ENCODE measurements at places on chromosomes 2 and 18.

DNA sequence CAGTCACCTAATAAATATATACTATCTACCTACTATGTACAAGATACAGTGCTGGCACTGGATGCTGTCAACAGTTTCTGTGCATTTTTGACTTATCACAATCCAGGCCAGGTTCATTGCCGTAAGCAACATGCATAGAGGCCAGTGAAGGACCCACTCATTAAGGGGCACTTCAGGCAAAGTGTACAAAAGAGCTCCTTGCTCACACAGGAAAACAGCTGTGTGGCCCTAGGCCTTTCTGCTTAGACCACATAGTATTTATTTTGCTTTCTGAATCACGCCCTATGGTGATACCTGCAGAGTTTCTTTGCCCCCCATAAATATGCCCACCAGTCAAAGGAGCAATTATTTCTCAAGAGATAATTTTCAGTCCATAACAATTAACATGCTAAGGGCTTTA is 39.6 kb upstream of the STAT4 start:
- no peak for DNase-seq

GRCh38 chr2:48530033-48530811 is at the start of gene STON1:
STON1 (plus strand) TSS chr2:48530154; CDS start chr2:48580634, 50,480 bp downstream.
- DNase-seq, result no peak

- DNase-seq, result no peak
Measured at GRCh38 chr2:166900700-166901099, 12.4 kb downstream of the XIRP2 start.

- no peak for DNase-seq
Measured at GRCh38 chr2:47307066-47307465, 95.9 kb upstream of the MSH2 start.

GRCh38 chr2:157559061-157559460 is 69.6 kb downstream of the ACVR1C start:
- no peak for DNase-seq

- no peak for DNase-seq
Measured at GRCh38 chr2:198277181-198277580, 472.8 kb downstream of the PLCL1 start.

GRCh38 chr18:506264-506663 is 5.8 kb upstream of the COLEC12 start:
- DNase-seq, result no peak

- no peak for DNase-seq
Measured at GRCh38 chr2:4354164-4354563, 650.8 kb downstream of the DCDC2C start.

GRCh38 chr2:104850361-104851290 is 3.3 kb upstream of the POU3F3 start:
- DNase-seq, result no peak

GRCh38 chr2:190459881-190460280 is 51.7 kb downstream of the MFSD6 start:
- no peak for DNase-seq

Measured in AG09309 (cell line).